ENCODE measurements at places on chromosomes 12 and 14.

GRCh38 chr12:67496581-67496980 is 152.0 kb upstream of the DYRK2 start:
- no peak for DNase-seq

- DNase-seq: peak; percentile 99
Measured at GRCh38 chr12:124422570-124423523, 128.0 kb downstream of the RFLNA start.

GRCh38 chr14:61643555-61643954 is 51.8 kb upstream of the HIF1A start:
- DNase-seq: no peak

GRCh38 chr12:15719230-15719629 is 70.0 kb downstream of the EPS8 start:
- DNase-seq: no peak

GRCh38 chr12:31813305-31813704 is 84.5 kb upstream of the AMN1 start:
- DNase-seq: no peak

- no peak for DNase-seq
Measured at GRCh38 chr12:49019120-49019430, 499 bp upstream of the PRKAG1 start.

GRCh38 chr12:4202918-4203317 is 70.6 kb upstream of the CCND2 start:
- no peak for DNase-seq

- no peak for DNase-seq
Measured at GRCh38 chr12:93862424-93862823, 185.2 kb downstream of the CRADD start.

- DNase-seq: no peak
Measured at GRCh38 chr12:113766879-113767878, 198.9 kb downstream of the RBM19 start.

All from chondrocyte (in vitro differentiated cells).